ENCODE measurements at places on chromosomes 5 and 9.

GRCh38 chr5:72191404-72191803, 84.1 kb downstream of the MAP1B start:
- no peak for DNase-seq

- peak; percentile 87 for DNase-seq
Observed at GRCh38 chr9:113581865-113582697, 118.6 kb downstream of the RGS3 start.

DNA sequence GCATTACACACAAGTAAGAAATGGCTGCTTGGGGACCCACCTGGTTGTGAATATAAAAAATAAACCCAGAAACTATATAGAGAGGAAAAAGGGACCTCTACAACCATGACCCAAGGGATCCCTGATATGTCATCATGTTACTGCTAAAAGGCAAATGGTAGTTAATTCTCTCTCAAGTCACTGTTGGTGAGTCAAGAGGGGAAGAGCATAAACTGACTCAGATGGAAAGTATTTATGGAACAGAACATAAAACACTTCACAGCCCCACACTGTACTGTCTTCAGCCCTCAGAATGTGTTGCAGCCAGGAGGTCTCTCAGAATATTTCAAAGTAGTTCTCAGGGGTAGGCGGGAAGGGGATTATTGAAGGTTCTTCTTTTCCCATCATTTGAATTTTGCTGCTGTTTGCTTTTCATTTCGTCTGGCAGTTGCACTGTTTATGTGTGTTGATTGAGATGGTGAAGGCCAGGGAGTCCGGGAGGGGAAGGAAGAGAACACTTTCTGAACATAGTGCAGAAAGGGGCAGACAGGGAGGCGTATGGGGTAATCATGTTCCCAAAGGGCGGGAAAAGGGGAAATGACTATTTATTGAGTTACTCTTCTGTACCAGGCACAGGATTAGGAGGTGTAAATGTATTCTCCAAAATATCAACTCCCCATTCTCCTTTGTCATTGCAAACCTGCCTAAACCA, 85.5 kb downstream of the TEK start:
- DNase-seq: no peak

GRCh38 chr5:152711801-152712388, 306.8 kb upstream of the NMUR2 start:
- no peak for DNase-seq

GRCh38 chr9:136367296-136368145, 4.0 kb upstream of the DNLZ start:
- DNase-seq: no peak

- DNase-seq: no peak
Observed at GRCh38 chr9:124764774-124765438, 6.2 kb downstream of the NR6A1 start.

GRCh38 chr5:63351164-63351563, 611.1 kb downstream of the HTR1A start:
- no peak for DNase-seq

DNA sequence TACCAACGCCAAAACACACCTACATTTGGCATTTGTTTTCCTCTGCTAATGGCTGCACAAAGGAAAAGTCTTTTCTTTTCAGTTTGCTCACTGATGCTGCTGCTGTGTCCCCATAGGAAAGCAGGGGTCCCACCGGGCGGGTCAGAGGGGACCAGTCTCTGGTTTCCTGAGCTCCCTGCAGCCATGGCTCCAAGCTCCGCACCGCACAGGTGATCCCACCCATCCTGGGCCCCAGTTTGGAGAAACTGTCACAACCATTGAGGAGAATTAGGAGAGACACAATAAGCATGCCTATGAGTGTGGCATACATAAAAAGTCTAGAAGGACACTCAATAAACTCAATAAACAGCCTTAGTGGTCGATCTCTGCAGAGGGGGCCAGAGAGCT, 19.9 kb downstream of the MED10 start:
- no peak for DNase-seq

GRCh38 chr9:120235081-120235480, 344.9 kb downstream of the CDK5RAP2 start:
- no peak for DNase-seq

DNA sequence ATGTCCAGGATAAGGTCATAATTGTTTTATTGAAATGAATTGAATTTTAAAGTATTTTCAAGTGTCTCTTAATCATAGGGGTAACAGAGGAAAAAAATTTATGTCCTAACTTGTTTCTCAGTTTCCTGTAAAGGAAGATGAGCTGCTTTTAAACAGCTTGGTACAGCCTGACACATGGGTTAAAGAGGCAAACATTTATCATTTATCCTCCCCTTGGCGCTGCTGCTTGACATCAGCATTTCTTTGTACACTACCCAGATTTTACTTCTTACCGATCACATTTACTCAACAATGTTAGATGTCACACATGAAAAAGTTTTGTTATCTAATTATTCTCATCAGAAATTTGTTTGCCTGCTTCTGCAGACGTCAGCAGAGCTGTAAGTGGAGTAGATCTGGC, 79.4 kb upstream of the CTSL start:
- no peak for DNase-seq

DNA sequence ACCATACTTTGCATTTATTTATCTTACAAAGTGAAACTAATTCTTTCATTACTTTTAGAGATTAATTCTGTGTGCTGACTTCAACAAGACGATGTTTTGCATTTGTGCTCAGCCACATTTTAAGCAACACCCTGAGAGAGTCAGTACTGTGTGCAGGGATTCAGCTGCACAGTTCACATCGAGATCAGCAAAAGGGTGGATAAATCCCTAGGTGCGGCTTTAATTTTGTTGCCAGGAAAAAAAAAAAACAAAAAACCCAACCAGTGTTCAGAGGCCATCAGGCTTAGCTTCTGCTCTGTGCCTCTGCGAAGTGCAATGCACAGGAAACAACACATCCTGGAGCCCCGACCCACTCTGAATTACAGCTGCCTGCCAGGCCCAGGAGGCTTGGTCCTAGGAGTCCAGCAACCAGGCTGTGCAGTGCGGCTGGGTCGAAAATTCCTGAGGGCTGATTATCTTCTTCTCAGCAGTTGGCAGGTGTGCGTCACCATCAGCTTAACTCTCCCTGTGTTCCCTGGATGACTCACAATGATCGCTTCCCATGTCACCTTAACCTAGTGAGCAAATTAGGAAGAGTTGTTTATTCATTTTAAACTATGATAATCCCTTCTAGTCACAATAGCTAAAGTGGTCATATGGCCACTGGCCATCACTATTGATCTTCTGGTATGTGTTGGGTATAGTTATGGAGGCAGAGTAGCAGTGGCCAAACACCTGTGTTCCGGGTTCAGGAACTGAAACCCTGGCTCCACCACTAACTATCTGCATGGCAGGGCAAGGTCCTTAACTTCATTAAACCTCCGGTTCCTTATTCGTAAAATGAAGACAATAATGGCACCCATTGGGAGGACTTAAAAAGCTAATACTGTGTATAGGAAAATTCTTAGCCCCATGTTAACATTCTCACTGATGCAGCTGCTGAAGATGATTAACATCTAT, 31.2 kb upstream of the NDUFB6 start:
- no peak for DNase-seq

DNA sequence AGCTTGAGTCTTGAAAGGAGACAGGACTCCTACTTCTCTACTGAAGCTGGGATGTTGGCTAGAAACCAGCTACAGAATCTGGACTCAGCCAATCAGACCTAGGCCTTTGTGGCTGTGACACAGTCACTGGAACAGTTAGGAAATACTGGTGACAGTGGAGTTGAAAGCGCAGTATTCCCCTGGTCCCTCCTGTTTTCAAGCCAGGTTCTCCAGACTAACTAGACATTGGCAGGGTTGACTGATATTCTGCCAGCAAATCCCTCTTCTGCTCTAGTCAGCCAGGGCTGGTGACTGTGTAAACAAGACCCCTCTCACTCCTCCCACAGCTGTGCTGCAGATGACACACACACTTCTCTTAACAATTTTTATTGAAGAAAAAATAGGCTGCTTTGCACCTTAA, 8.7 kb downstream of the SHROOM1 start:
- DNase-seq: no peak

- no peak for DNase-seq
Observed at GRCh38 chr9:15377625-15378540, 44.8 kb upstream of the SNAPC3 start.

DNA sequence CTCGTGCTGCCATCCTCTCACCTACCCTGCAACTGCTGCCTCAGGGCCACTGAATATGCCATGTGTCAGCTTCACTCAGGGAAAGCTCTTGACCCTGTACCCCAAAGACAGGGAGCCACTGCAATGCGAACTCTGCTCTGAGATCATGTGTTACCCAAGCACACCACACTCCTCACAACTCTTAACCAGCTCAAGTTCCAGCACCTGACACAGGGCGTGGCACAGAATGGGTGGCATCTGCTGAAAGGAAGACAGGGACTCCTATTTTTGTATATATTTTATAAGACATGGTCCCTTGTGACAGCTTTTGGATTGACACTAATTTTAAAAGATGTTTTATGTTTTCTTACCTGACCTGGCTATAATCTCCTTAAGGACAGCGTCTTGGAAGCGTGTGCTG, 10.7 kb downstream of the PHYKPL start:
- no peak for DNase-seq

DNA sequence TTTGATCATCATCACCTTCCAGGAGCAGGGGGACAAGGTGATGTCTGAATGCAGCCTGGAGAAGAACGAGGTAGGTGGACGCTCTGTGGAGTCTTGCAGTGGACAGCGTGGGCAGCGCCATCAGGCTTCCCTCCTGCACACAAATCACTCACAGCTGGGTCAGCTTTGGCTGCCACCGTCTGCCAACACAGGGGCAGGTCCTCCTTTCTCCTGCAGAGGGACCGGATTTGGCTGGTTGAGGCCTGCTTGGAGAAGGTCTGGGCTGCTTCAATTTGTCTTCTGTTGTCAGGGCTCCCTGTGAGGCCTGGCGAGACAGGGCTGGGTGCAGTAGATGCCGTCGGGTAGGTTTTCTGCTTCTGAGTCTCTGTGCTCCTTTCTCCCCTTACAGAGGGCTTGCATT, 180.6 kb downstream of the CACNA1B start:
- DNase-seq: no peak

- peak; percentile 18 for DNase-seq
Observed at GRCh38 chr9:114155995-114156656, 789 bp downstream of the COL27A1 start.

GRCh38 chr5:83764101-83764500, 43.4 kb upstream of the HAPLN1 start:
- no peak for DNase-seq

GRCh38 chr5:160605266-160605665, 183.6 kb downstream of the PTTG1 start:
- DNase-seq: no peak

GRCh38 chr5:35924122-35924949, 14.1 kb downstream of the CAPSL start:
- no peak for DNase-seq

DNA sequence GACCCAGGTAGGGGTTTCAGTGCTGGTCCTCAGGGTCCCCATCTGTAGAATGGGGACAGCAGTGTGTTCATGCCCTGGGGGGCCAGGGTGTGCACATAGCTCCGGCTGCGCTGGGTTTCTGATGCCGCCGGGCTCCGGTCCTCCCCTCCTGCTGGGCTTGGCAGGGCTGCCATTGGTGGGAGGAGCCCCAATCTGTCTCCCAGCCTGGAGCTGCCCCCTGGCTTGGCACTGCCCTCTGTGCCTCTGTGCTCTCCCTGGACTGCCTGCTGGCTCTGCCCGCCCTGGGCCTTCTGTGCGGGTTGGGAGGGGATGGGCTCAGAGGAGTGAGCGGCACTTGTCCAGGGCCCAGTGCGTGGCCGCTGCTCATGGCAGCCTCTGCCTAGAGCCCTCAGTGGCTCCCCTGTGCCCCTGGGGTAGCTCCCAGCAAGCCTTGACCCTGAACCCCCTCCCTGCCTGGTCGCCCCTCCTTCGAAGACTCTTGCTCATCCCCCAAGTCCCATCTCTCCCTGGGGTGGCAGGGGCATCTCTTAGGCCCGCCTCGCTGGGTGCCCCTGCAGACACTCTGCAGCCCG, 35.7 kb downstream of the RXRA start:
- no peak for DNase-seq

- no peak for DNase-seq
Observed at GRCh38 chr5:23823521-23823920, 316.1 kb downstream of the PRDM9 start.

GRCh38 chr9:110583237-110583636, 3.7 kb upstream of the SVEP1 start:
- DNase-seq: no peak

DNA sequence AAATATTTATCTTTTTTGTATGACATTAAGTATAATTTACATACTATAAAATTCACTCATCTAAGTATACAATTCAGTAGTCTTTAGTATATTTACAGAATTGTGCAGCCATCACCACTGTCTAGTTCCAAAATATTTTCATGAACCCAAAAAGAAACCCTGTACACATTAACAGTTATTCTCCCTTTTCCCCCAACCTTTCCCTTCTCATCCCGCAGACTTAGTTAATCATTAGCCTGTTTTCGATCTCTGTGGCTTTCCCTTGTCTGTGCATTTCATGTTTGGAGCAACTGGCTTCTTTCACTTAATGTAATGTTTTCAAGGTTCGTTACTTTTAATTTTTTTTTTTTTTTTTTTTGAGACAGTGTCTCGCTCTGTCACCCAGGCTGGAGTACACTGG, 37.5 kb downstream of the MTREX start:
- no peak for DNase-seq

- peak; percentile 80 for DNase-seq
Observed at GRCh38 chr9:6007770-6008168, 7.7 kb downstream of the RANBP6 start.

DNA sequence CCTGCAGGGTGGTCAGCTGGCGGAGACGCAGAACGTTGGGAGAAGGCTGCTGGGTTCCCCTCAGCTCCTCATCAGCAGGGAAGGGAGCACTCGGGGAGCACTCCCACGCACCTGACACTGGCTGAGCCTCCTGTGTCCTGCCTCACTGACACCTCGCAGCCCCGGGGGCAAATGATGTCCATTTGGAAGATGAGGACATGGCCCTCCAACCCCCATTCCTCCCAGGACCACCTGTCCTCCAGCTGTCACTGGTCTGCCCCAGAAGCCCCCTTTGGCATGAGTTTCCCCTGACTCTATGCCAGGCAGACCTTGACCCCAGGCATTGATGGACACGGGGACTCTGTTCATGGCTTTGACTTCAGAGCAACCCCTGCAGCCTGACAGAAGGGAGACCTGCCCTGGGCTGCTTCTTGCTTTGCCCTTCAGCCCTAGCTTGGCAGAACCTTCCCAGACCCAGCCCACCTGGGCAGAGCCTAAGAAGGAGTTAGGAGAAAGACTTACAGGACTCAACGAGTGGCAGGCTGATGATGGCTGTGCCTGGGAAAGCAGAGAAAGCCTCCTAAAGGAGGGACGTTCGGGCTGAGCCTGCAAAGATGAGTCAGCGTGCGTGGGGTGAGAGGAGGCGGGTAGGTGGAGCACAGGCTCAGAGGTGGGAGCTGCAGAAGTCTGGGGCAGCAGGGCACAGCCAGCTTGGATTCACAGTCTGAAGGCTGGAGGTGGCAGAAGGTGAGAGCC, 90.6 kb downstream of the LMX1B start:
- DNase-seq: no peak

DNA sequence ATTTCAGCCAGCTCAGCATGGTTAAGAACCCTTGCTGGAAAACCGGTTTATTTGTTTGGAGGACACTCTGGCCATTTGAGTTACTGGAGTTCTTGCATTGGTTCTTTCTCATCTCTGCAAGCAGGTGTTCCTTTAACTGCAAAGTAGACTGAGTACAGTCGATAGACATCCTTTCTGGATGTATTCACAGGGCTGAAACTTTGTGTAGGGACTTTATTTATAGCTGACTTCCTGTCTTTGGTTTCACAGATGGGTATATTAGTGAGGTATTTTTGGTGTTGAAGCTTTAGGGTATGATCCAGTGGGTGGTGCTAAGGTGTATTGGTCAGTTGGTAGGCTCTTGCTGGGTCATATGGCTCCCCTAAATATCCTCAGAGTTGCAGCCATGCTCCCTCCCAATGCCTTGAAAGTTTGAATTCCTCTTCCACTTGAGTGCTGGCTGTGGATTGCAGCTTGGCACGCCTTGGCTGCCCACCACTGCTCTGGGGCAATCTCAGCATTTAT, 666.0 kb upstream of the COX7C start:
- DNase-seq: no peak

Measured in CD4-positive, alpha-beta T cell treated with Interleukin-17A for 1 hour (primary cell).